Chondrocyte (in vitro differentiated cells): ENCODE measurements at places on chromosomes 7 and 10. TPM values are rescaled to one million over a fixed set of nuclear protein-coding genes. Genes with fewer than 3 reads are reported as not detected.
A peak's percentile ranks its signal among the peaks of the same experiment; 100 is the strongest.

CLDN4 gene
- total RNA-seq = 0.35 to 0.80 TPM (median 0.51 TPM) in 3 replicates

BTBD16 gene
- 0.10 to 0.29 TPM in 2 of 3 replicates, not detected in the other for total RNA-seq

H2BK1 gene
- not detected in 3 replicates for total RNA-seq

EBF3 gene
- total RNA-seq = 2.2 TPM in 1 of 3 replicates, not detected in the others

UBE2H gene
- total RNA-seq = 137 to 172 TPM (median 167 TPM) in 3 replicates

ANKRD61 gene
- not detected in 3 replicates for total RNA-seq

CRHR2 gene
- total RNA-seq = not detected in 3 replicates

SCIN gene
- 0.65 to 2.6 TPM (median 0.82 TPM) in 3 replicates for total RNA-seq

HABP2 gene
- total RNA-seq = not detected in 3 replicates

TMEM176A gene
- total RNA-seq = not detected in 3 replicates

NRAP gene
- total RNA-seq = not detected in 3 replicates

SOSTDC1 gene
- total RNA-seq = not detected in 3 replicates

NEUROG3 gene
- total RNA-seq = not detected in 3 replicates

PLXDC2 gene
- total RNA-seq = 84.3 to 203 TPM (median 88.5 TPM) in 3 replicates

STAG3 gene
- 0.57 to 1.2 TPM (median 0.64 TPM) in 3 replicates for total RNA-seq

DNA sequence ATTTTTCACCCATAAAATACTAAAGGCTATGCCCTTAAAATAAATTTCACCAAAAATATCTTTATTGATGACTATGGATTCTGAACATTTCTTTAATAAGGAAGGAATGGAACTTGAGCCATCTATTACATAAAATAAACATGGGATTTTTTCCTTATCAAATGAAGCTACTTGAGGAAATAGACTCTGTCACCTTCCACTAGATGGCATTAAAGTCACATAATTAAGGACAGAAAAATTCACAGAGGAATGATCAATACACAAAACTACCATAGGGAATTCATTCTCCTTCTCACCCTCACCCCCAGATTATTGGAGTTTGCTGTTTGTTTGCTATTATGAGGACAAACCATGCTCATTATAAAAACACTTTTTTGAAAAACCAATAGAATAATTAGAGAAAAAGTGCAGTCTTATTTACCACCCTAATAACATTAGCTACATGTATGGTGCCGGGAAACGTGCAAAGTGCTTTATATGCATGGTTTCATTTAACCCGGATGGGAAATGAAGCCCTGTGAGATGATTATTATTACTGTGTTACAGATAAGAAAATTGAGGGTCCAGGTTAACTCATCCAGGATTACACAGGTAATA, 21.1 kb upstream of the FOXI2 start:
- no peaks in the 10 kb centered on the region for H3K4me1 ChIP-seq
- peaks cover 10% of the 10 kb centered on the region for H3K27me3 ChIP-seq
- no peak for DNase-seq
- no peak overlapping the region for H3K4me3 ChIP-seq
- H3K27ac ChIP-seq = no peak overlapping the region

DNA sequence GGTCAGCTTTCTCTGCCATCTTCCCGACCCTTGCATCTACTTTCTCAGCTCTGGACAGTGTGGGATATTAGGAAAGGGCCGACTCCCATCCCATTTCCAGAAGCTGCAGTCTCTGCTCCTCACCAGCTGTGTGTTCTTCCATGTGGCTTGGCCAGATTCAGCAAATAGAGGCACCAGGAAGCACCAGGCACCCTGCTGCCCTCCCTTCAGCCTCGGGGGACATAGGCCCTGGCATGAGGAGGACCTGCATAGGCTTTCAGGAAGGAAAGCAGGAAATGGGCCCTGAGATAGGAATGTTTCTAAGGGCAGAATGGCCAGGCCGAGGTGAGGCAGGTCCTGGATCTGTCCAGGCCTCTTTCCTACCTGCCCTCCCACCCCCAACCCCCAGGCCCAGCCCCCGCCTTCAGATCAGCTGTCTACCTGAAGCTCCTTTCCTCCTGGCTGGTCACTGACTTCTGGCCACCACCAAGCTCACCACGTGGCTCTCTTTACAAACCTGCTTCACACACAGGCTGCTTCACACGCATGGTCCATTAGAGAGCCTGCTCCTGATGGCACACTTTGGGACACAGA, 27.5 kb upstream of the PURB start:
- no peaks in the 10 kb centered on the region for H3K27me3 ChIP-seq
- H3K36me3 ChIP-seq = peaks cover 4% of the 10 kb centered on the region
- H3K4me1 ChIP-seq = no peaks in the 10 kb centered on the region
- DNase-seq = no peak

- no peak overlapping the region for H3K27ac ChIP-seq
- DNase-seq = no peak
- peaks cover 7% of the 10 kb centered on the region for H3K4me1 ChIP-seq
- H3K27me3 ChIP-seq = peaks cover 78% of the 10 kb centered on the region
- no peak overlapping the region for H3K4me3 ChIP-seq
Measured at GRCh38 chr10:8037199-8037801, 17.2 kb upstream of the GATA3 start.

- peaks cover 42% of the 10 kb centered on the region for H3K27me3 ChIP-seq
- no peak for DNase-seq
- no peak overlapping the region for H3K27ac ChIP-seq
- no peak overlapping the region for H3K4me3 ChIP-seq
Measured at GRCh38 chr10:61248013-61248412, 205.2 kb downstream of the TMEM26 start.

DNA sequence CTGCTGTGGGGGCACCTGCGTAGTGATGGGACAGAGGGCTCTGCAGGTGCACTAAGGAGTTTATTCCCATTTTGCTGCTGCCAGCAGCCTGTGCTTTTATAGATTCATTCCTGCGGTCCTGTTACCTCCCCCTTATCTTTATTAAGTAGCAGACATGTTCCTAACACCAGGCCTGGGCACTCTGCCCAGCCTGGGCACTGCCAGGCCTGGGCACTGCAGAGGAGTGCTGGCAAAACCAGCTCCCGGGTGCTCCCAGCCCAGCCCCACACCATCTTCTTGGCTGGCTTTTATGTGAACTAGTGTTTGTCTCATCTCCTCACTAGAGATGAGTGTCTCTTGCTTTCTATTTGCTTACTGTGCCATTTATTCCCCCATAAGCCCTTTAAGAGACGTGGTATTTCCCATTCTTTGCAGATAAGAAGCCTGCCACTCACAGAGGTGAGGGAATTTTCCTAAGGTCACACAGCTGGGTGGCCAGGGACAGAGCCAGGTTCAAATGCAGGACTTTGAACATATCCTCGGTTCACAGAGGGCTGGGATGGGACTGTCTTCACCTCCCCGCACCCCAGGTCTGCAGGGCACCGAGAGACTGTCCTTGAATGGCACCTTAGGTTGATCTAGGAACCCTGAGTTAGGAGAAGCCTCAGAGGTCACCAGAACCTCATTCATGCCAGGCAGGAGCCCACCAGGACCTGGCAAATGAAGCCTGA, 14.6 kb upstream of the DRGX start:
- DNase-seq = no peak
- H3K36me3 ChIP-seq = no peaks in the 10 kb centered on the region

GRCh38 chr7:135811506-135811905, 62.9 kb upstream of the FAM180A start:
- H3K27me3 ChIP-seq = peaks cover 6% of the 10 kb centered on the region
- no peaks in the 10 kb centered on the region for H3K36me3 ChIP-seq
- H3K4me3 ChIP-seq = no peak overlapping the region
- no peak for DNase-seq

- peaks cover 10% of the 10 kb centered on the region for H3K27me3 ChIP-seq
- no peak overlapping the region for H3K4me3 ChIP-seq
- DNase-seq = no peak
- H3K36me3 ChIP-seq = peaks cover 4% of the 10 kb centered on the region
- H3K27ac ChIP-seq = no peak overlapping the region
Measured at GRCh38 chr10:78886129-78886528, 182.6 kb upstream of the ZMIZ1 start.

- no peaks in the 10 kb centered on the region for H3K4me1 ChIP-seq
- H3K36me3 ChIP-seq = no peaks in the 10 kb centered on the region
Measured at GRCh38 chr7:1526271-1526754, 4.2 kb upstream of the MAFK start.

GRCh38 chr10:131200856-131201470, 110.6 kb downstream of the TCERG1L start:
- H3K4me3 ChIP-seq = no peak overlapping the region
- H3K27me3 ChIP-seq = no peaks in the 10 kb centered on the region
- H3K4me1 ChIP-seq = no peaks in the 10 kb centered on the region
- H3K27ac ChIP-seq = no peak overlapping the region
- H3K36me3 ChIP-seq = no peaks in the 10 kb centered on the region

GRCh38 chr10:33631991-33632390, 297.5 kb upstream of the NRP1 start:
- no peaks in the 10 kb centered on the region for H3K36me3 ChIP-seq
- DNase-seq = no peak
- H3K27ac ChIP-seq = no peak overlapping the region
- H3K4me3 ChIP-seq = no peak overlapping the region
- H3K27me3 ChIP-seq = no peaks in the 10 kb centered on the region
- no peaks in the 10 kb centered on the region for H3K4me1 ChIP-seq

- H3K36me3 ChIP-seq = peaks cover 8% of the 10 kb centered on the region
- no peak for DNase-seq
- H3K4me1 ChIP-seq = peaks cover 15% of the 10 kb centered on the region
- no peaks in the 10 kb centered on the region for H3K27me3 ChIP-seq
- peak overlapping the region; percentile 71 for H3K27ac ChIP-seq
Measured at GRCh38 chr10:59839576-59839975, 66.8 kb downstream of the CCDC6 start.

- DNase-seq = no peak
- no peaks in the 10 kb centered on the region for H3K4me1 ChIP-seq
- H3K4me3 ChIP-seq = no peak overlapping the region
Measured at GRCh38 chr7:141220263-141220880, 146.5 kb downstream of the TMEM178B start.

GRCh38 chr10:31467791-31468535, 148.9 kb downstream of the ZEB1 start:
- peaks cover 44% of the 10 kb centered on the region for H3K36me3 ChIP-seq
- no peaks in the 10 kb centered on the region for H3K27me3 ChIP-seq
- no peak for DNase-seq
- peaks cover 10% of the 10 kb centered on the region for H3K4me1 ChIP-seq
- H3K4me3 ChIP-seq = no peak overlapping the region

DNA sequence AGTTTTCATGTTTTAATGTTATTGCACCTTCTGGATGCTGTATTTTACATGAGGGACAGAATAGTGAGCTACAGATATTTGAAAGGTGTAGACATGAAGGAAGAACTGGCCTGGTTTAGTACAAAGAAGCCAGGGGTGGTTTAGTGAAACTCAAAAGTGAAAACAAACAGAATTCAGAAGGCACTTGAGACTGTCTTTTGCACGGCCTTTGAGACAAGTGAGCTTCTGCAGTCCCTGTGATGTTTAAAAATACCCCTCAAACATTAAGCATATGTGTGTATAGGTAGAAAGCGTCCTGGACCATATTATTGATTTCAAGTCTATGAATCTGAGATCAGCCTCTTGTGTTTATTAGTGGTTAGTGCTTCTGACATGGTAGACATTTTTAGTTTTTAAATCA, 118.9 kb downstream of the CDK14 start:
- no peaks in the 10 kb centered on the region for H3K36me3 ChIP-seq
- H3K4me3 ChIP-seq = no peak overlapping the region
- DNase-seq = no peak
- H3K27ac ChIP-seq = no peak overlapping the region

DNA sequence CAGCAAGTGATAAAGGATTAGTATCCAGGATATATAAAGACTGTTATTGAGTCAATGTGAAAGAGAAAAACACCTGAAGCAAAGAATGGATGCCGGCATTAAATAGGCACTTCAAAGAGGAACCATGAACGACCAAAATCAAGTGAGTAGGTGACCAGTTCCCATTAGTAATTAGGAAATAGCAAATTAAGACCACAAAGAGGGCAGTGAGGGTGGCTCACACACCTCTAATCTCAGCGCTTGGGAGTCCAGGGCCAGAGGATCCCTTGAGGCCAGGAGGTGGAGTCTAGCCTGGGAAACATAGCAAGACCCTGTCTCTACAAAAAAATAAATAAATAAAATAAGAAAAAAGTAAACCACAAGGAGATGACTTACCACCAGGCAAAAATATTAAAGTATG, 1.5 kb upstream of the ANTXRL start:
- H3K4me3 ChIP-seq = peak overlapping the region; percentile 71
- no peak overlapping the region for H3K27ac ChIP-seq
- no peak for DNase-seq
- peaks cover 18% of the 10 kb centered on the region for H3K4me1 ChIP-seq
- H3K27me3 ChIP-seq = peaks cover 2% of the 10 kb centered on the region

DNA sequence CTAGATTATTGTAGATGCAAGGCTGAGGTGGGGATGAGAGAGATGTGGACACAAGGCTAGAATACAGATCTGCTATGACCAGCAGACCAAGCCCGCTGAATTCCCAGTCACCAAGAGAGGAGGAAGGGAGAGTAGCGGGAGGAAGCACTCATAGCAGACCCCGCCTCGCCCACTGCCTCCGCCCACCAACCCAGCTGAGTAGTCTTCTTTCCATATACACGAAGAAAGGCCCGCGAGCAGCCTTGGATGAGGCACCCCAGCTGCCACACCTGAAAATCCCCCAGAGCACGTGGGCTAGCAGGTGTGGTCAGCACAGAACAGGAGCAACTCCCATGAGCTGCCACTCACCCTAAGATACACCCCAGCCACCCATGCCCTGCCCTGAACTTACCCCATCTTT, 7.9 kb upstream of the H2BK1 start:
- H3K4me3 ChIP-seq = no peak overlapping the region
- DNase-seq = no peak
- no peaks in the 10 kb centered on the region for H3K4me1 ChIP-seq
- H3K27ac ChIP-seq = no peak overlapping the region

GRCh38 chr10:42976351-42977031, 100.4 kb upstream of the RET start:
- H3K27me3 ChIP-seq = peaks cover 8% of the 10 kb centered on the region
- H3K27ac ChIP-seq = no peak overlapping the region
- H3K4me1 ChIP-seq = no peaks in the 10 kb centered on the region
- DNase-seq = no peak
- H3K4me3 ChIP-seq = no peak overlapping the region

DNA sequence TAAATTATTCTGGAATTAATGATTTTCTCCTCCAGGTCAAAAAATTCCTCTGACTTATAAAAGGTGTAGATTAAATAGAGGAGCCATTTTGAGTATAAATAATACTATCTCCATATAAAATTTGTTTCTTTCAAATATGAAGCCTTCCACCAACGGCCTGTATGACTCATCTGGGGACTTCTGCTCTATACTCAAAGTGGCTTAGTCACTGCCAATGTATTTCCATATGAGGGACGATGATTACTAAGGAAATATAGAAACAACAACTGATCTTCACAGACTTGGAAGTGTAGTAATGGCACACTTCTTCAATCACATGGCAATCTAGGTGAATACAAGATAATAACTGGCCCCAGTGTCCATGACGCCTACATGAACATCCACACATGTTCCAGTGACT, 335.6 kb upstream of the HGF start:
- DNase-seq = no peak
- H3K27ac ChIP-seq = peak overlapping the region; percentile 13
- no peak overlapping the region for H3K4me3 ChIP-seq
- peaks cover 8% of the 10 kb centered on the region for H3K4me1 ChIP-seq
- H3K36me3 ChIP-seq = no peaks in the 10 kb centered on the region

DNA sequence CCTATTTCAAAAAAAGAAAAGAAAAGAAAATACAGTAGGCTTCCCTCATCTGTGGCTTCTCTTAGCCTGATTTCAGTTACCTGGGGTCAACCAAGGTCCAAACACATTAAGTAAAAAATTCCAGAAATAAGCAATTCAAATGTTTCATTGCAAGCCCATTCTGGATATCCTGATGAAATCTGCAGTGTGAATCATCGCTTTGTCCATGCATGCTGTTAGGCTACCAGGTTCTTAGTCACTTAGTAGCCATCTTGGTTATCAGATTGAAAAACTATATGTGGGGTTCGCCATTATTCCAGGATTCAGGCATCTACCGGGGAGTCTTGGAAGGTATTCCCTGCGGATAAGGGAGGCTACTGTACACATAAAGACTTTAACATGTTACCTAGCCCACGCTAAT, 991 bp upstream of the FAM204A start:
- peaks cover 30% of the 10 kb centered on the region for H3K4me1 ChIP-seq
- no peak overlapping the region for H3K27ac ChIP-seq
